ENCODE measurements at places on chromosomes 3 and 15.

GRCh38 chr3:45803252-45803935, 7.1 kb upstream of the SLC6A20 start:
- DNase-seq: no peak

DNA sequence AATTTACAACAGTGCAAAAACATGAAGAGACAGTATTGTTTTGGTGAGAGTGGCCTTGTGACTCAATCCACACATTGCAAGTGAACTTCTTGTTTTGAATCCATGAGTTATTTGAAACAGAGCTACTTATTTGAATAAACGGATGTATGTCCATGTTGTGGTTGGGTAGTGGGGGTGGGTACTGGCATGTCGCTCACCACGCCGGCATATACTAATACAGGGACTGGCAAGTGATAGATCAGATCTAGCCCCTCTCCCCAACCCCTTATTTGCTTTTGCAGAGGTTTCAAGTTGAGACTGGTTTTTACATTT, 83.8 kb downstream of the EDEM1 start:
- no peak for DNase-seq

DNA sequence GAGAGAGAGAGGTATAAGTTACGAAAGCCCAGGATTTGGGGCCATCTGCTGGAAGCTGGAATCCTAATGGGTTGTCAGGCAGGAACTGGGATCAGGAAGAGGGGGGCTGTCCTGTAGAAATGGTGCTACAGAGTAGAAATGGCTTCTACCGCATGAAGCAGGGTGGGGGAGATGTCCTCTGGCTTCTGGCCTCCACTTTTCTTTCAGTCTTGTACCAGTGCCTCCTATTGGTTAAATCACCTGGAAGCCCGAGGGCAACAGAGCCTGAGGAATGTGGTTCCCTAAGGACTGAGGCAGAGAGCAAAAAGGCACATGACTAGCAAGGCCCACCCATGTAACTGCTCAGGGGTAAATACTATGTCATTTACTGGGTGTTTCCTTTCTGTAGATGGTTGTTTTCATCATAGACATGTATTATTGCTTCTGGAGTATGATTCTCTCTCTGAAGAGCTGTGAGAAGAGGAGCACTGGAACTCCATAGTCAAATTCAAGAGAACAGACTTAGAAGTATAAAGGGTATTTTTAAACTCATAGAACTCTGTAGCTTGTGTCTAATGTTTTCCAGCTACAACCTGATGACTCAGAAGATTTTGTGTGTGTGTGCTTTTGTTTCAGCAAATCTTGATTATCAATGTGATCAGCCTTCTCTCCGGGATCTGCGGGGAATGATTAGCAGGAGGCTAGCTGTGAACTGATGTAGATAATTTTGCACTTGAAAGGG, 20.2 kb upstream of the MITF start:
- no peak for DNase-seq

DNA sequence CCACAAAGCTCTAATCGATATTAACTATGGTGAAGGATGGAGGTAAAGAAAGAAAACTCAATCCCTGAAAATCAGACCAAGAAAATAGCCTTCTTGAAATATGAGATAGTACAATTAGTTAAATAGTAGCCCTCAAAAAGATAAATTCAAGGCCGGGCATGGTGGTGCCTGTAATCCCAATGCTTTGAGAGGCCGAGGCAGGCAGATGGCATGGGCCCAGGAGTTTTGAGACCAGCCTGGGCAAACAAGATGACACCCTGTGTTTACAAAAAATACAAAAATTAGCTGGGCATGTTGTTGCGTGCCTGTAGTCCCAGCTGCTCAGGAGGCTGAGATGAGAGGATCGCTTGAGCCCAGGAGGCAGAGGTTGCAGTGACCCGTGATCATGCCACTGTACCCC, 31.6 kb upstream of the CEP152 start:
- DNase-seq: no peak

DNA sequence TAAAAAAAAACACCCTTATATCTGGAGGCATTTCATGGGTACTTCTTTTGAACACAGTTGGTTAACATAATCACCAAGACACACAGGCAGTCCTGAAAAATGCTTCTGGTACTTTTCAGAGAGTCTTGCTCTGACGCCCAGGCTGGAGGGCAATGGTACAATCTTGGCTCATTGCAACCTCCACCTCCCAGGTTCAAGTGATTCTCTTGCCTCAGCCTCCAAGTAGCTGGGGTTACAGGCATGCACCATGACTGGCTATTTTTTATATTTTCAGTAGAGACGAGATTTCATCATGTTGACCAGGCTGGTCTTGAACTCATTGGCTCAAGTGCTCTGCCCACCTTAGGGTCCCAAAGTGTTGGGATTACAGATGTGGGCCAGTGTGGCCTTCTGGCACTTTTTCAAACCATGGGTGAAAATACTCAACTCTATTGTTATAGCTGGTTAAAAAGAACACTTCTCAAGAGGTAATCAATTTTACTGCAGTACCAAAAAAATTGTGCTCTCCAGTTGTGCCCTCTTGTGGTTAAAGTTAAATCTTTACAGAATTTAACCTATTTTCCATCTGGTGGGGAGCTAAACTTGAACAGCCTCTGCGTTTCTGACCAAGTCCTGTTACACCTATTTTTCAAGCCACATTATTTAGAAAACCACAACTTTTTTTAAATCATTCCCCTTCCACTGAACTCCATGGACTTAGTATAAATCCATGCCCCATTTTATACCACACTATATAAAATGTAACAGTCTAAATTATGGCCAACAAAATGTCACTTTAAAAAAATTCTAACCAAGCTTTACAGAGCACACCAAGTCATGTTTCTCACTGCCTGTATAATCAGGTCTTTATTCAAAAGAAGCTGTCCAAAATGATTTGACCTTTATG, 1.2 kb upstream of the SNAPC5 start:
- no peak for DNase-seq

- no peak for DNase-seq
Measured at GRCh38 chr15:22930782-22931484, 49.2 kb downstream of the CYFIP1 start.

DNA sequence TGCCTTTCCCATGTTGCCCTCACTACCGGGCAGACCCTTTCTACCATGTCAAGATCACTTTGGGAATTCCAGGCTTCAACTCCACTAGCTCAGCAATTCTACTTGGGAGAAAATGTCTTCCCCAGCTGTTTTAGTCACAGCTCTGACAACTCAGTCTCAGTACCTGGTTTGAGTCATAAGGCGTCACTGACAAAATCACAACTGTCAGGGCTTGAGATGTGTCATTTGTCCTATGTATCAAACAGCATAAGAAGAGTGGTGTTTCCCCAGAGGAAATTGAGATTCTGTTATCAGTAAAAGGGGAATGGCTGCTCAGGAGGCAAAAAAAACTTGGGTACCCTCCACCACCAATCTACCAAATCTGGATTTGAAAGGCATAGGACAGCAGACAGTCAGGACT, 594.9 kb upstream of the SUCLG2 start:
- no peak for DNase-seq

DNA sequence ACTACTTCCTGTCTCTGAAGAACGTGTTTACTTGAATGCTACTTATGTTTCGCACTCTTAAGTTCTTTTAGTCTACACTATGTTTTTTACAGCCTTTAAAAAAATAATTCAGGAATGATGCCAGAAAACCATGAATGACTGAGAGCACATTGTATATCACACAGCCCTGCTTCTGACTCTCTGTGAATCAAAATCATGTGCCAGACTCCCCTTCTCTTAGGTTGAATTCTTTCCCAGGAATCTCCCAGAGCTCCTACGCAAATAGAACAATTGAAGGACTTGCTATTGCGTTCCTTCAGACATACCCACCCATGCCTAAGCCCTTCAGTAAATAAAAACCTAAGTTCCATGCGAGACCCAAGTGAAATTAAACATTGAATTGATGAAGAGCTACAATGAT, 782.0 kb upstream of the ALCAM start:
- no peak for DNase-seq

Measured in activated T-helper 1 cell treated with anti-CD3 and anti-CD28 coated beads, Interleukin-2, amount 50 U/mL, for 16 hours (primary cell).